ENCODE measurements at places on chromosomes 3 and 15. TPM values are rescaled to one million over a fixed set of nuclear protein-coding genes. Genes with fewer than 3 reads are reported as not detected.

DNA sequence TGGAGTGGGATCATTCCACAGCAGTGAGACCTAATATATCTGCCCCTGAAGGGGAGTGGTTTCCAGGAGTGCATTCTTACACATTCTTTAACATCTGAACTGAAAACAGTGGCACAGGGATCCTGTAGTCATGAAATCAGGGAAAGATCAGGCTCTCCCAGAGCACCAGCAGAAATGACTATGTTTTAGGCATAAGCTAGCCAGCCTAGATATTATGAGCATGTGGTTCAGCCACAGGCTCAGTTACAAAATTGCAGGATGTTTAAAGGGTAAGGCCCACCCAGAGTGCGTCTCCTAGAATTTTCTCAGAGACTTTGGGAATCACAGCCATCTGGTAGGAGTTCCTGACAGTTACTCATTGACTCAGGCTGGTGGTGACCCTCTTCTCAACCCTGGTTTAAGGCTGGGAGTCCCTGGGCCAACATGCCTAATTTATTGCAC lies 20.9 kb downstream of the FSTL1 start:
- no peak for DNase-seq

GRCh38 chr15:43440721-43441281 lies 52.2 kb downstream of the TP53BP1 start:
- DNase-seq = peak; percentile 58

The ERICH6 gene
- not detected for total RNA-seq

GRCh38 chr15:93500155-93500554 lies 411.1 kb upstream of the RGMA start:
- no peak for DNase-seq

The ADCY5 gene
- total RNA-seq = 30.7 TPM

The IQCF5 gene
- not detected for total RNA-seq

Measured in occipital lobe (tissue), 3 donors.